Skeletal muscle cell (primary cell): ENCODE measurements at places on chromosomes 4 and X.

GRCh38 chr4:1686440-1687036 is 2.4 kb upstream of the FAM53A start:
- no peak for DNase-seq

- peak; percentile 39 for DNase-seq
These were observed 16.8 kb upstream of the LAMP2 start for GRCh38 chrX:120485638-120486520.

DNA sequence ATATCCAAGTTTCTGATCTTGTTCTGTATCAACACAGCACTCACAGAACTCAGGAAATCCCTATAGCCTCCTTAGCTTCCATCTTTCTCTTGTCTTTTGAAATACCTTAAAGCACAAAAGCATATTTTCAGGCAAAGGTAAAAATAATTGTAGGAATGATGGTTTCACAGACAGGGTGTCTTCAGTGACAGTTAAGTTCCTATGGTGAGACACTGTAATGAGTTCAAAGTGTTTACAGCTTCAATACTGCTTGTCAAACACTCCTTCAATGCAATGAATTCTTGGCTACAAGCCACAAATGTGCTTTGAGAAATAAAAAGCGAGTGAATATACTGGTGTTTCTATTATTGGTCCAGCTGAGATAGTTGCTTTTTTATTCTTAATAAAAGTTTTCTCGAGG is 466.0 kb downstream of the DMD start:
- no peak for DNase-seq

DNA sequence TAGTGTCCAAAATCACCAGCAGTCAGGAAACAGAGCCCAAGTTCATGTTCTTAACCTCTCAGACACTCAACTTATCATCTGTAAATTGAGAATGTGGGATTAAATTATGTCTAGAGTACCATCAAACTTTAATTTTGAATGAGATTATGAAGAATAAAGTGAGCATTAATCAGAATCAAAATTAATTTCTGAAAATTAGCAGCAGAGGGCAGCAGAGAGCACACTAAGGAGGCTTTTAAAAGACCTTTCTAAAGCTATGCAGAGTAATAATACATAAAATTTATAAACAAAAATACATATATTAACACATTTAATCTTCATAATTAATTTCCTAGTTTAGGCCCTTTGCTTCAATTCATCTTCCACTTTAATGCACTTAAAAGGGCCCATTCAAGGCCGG is 7.1 kb downstream of the TASL start:
- no peak for DNase-seq

DNA sequence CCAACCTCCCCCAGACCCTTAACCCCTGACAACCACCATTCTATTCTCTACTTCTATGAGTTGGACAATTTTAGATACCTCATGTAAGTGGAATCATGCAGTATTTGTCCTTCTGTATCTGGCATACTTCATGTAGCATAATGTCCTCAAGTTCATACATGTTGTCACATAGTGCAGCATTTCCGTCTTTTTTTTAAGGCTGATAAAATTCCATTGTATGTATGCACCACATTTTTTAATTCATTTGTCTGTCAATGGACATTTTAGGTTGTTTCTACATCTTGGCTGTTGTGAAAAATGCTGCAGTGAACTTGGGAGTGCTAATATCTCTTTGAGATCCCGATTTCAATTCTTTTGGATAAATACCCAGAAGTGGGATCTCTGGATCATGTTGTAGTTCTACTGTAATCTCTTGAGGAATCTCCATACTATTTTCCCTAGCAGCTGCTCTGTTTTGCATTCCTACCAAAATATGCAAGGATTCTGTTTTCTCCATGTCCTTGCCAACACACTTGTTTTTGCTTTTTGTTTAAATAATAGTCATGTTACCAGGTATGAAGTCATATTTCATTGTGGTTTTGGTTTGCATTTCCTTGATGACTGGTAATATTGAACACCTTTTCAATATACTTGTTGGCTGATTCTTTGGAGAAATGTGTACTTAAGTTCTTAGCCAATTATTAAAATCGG is 48.8 kb upstream of the ADAD1 start:
- no peak for DNase-seq

GRCh38 chr4:141711211-141711610 is 74.8 kb downstream of the IL15 start:
- no peak for DNase-seq

DNA sequence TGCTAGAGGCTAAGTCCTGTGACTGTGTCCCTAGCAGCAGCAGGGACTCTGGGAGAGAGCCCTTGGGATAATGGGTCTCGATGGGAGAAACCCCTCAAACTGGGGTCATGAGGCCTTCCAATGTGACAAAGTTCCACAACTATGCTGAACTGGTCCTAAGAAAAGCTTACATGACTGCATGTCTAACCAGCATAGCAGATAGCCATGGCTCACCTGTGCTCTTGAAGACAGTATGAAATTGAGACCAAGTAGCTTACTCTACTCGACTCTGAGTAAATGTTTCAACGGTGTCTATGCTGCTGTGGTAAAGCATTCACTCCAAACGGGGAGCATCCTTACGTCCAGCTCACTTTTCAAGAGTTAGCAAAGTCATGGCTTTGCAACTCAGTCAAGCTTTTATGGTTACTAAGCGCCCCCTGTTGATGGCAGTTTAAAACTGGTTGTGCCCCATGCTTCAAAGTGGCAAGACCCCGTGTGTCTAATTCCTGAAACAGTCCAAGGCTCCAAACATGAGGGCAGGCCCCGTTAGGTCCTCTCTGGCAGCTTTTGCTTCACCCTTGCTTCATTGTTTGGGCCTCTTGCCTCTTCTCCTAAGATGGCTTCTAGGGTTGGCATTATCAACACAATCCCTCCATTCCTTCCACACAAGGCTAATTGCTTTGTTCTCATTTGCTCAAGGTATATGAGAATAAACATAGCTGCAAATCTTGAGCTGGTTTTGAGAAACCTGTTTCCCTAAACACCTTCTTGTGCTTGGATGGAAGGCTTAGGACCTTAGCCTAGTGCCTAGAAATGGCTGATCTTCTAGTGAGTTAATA is 46.6 kb downstream of the CCNG2 start:
- DNase-seq: peak; percentile 47

GRCh38 chr4:141802333-141802732 is 165.9 kb downstream of the IL15 start:
- DNase-seq: peak; percentile 41

DNA sequence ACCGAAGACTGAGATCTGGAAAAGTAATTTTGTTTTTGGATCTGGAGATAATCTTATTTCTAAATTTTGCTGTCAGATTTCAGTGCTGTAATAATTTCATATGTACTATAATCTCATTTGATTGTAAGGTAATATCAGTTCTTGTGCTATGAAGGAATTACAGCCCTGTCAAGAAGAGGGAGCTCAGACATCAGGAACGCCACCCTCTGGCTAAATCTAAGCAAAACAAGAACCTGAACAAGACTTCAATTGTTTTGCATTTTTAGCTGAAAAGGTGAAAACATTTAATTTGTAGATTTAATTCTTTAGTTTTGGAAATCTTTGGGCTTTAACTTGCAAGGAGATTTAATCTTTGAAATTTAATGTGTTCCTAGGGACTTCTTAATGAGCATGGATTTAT is 525.4 kb upstream of the HS3ST1 start:
- DNase-seq: no peak

GRCh38 chrX:101774340-101774739 is 114.7 kb upstream of the ARMCX2 start:
- no peak for DNase-seq

- no peak for DNase-seq
These were observed 112.4 kb downstream of the BMPR1B start for GRCh38 chr4:94870146-94870545.

GRCh38 chr4:74875451-74875850 is 57.5 kb upstream of the PARM1 start:
- no peak for DNase-seq

GRCh38 chrX:105872941-105873340 is 50.6 kb downstream of the NRK start:
- DNase-seq: peak; percentile 45

DNA sequence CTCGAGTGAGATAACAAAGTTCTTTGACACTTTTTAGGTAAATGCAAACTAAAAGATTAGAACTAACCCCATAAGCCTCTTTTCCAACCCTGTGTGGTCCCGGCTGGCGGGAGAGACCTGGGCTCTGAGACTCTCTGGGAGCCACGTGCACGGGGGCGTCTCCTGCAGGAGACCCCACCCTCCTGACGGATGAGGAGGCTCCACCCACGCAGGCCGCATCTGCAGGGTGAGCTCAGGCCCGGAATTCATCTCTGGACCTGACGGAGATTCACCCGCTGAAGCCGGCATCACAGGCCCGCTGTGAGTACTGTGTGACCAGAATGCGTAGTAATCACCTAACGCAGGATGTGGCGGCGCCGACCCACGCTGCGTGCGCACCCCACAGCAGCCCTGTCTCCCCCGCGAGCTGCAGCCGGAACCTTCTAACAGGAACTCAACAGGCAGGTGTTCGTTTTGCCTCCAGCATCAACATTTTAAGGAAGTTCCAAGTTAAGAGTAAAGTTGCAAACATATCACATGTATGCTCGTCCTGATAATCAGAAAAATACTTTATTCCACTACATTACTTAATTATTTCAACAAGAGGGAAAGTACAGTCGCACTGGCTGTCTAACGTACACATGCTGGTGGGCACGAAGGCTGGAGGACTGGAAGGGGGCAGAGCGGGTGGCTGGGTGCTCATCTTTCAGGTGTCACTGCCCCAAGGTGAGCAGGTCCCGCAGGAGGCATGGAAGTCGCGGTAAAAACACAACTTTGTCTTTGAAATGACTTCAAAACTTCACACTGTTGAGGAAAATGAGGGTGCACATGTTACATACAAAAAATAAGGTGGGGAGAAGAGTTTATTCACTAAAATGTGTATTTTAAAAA is 44.5 kb downstream of the FGFRL1 start:
- no peak for DNase-seq
